ENCODE measurements at places on chromosomes 7 and 10.

- no peak for DNase-seq
These were observed 4.9 kb downstream of the PFKFB3 start for GRCh38 chr10:6207658-6208057.

DNA sequence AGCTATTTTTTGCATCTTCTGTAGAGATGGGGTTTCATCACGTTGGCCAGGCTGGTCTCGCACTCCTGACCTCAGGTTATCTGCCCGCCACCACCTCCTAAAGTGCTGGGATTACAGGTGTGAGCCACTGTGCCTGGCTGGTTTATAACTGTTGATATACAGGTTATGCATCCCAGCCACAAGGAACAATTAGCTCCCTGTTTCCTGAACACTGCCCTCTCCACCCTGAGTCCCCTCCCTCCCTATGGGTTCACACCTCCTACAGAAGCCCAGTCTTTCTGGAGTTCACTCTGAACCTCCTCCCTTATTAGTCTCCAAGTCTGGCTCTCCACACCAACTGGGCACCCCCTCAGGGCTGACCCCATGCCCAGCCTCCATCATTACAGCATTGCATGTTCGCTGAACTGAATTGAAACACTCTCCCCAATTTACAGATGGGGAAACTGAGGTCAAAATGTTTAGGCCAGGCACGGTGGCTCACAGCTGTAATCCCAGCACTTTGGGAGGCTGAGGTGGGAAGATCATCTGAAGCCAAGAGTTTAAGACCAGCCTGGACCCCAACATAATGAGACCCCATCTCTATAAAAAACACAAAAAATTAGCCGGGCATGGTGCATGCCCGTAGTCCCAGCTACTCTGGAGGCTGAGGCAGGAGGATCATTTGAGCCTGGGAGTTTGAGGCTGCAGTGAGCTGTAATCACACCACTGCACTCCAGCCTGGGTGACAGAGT lies 1.7 kb upstream of the CLIP2 start:
- no peak for DNase-seq

DNA sequence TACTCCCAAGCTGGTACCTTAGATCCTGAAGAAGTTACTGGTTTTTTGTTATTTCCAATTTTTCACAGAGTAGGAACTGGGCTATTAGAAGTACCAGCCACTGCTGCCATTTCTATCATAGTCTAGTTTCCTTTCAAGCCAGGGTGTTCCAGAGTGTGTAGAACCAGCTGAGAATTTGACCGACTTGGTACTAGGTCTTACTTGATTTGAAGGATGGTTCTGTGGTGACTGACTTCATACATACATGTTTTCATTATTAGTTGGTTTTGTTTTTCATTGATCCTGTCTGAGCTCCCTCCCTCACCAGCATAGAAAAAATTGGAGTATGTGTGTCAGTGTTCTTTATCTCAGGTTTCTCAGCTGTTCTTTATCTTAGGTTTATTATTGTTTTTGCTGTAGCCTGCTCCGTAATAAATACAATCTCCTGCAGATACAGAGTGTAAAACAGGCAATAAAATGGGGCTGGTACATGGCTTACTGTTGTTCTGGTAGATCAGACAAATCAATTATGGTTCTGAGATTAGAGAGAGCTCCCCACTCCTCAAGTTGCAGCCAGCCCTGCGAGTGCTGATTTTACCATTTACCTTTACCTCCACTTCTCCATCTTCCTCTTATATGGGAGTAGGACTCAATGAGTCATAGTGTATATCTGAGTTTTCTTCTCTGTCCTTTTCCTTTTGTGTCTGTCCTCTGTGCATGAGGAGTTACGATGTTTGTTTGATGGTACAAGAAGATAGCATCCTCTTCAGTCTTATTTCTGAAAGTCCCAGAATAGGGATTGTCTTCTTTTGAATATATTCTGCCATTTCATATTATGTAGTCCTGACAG lies 122.6 kb downstream of the LRRC4 start:
- no peak for DNase-seq

GRCh38 chr10:8417631-8418030 lies 363.1 kb downstream of the GATA3 start:
- no peak for DNase-seq

DNA sequence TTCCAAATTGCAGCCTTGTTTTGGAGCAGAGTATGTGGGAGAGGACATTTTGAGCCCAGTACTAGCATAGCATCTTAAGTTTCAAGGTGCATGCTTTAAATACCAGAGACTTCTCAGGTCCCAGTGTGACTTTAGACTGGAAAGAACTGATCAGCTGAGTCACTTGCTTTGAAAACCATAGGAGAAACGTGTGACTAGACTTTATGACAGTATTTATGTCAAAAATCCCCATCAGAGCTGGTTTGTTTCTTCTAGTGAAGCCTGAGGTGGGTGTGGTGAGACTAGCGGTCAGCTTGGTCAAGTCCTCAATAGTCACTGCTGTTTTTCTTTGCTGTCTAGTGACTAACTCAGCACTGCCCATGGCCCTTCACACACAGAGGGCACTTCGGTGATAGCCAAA lies 724.2 kb downstream of the GATA3 start:
- no peak for DNase-seq

DNA sequence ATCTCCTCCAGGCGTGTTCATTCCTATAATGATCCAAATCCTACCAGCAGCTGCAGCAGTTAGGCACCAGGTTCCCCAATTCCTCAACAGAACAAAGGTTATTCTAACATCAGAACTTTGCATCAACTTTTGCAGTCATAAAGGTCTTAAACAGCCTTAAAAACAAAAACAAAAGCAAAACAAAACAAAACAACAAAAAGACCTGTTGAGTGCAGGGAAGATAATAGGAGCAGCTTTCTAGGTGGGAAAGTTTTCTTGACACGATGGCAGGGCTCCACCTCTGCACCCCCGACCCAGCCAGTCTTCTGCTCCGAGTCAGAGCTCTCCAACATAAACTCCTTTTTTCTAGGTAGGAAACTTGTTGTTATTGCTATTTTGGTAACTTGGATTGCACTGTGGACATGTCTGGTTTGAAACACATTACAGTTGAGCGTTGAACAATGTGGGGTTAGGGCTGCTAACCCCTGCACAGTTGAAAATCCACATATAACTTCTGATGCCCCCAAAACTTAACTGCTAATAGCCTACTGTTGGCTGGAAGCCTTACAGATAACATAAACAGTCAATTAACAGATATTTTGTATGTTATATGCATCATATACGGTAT lies 77.6 kb downstream of the MTPN start:
- DNase-seq = peak; percentile 6

GRCh38 chr10:101834341-101834740 lies 9.3 kb downstream of the KCNIP2 start:
- no peak for DNase-seq

- DNase-seq = no peak
These were observed 311.1 kb downstream of the HPSE2 start for GRCh38 chr10:98924526-98924925.

DNA sequence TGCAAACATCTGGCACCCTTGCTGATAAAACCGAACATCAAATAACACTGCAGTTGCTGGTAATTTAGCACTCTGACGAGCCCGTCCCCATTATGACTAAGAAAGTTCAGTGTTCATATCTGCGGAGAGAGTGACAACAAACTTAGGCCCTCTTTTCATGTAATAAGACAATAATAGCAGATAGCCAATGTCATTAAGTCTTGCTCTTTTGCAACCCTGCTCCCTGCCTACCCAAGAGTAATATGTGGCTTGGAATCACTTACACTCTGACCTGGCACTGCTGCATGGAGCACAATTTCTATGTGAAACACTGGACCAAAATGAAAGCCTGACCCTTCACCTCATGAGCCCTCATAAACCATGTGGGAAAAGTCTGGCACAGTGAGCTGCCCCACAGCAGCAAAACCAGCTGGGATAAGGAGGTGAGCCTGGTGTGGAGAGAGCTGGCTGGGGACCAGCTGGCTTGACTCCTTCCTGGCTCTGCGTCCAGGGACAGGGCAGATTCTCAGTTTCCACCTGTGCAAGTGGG lies 86.5 kb downstream of the HIPK2 start:
- DNase-seq = no peak

GRCh38 chr7:134482858-134483257 lies 24.0 kb upstream of the AKR1B1 start:
- no peak for DNase-seq

GRCh38 chr10:100693821-100694220 lies 51.6 kb upstream of the PAX2 start:
- DNase-seq = no peak

DNA sequence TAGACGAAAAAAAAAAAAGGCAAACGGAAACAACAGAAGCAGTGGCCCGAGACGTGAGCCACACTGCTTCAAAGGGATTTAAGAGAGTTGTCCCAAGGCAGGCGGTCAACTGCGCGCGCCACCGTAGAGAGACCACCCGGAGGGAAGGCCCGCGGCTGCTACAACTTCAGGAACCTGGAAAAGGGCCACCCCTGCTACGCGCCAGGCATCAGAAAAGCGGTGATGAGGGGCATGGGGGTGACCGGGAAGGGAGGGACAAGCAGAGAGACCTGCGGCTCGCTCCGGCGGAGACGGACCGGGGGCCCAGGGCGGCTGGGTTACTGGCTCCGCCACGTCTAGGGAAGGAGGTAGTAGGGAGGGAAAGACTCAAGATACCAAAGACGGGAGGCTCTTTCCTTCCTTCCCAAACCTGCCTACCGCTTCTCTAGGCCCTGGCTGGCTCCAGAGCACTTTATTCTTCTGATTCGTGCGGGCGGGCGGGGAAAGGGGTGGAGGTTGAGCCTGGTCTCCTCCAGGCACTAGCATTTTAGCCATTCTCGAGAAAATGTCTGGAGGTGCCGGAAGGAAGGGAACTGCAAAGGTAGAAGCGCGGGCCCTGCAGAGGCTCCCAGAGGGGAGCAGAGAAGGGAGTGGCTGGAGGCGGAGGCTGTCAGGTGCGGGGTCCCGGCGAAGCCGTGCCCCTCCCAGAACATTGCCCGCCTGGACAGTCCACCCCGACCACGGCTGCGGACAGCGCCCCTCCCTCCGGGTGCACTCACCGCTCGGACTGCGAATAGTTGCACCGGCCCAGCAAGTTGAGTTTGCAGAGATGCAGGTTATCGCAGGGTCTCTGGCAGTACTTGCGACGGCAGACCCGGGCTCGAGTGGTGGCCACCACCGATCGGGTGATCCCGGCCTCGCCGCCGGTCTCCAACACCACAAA lies 993 bp downstream of the ZC3HAV1 start:
- peak; percentile 76 for DNase-seq

DNA sequence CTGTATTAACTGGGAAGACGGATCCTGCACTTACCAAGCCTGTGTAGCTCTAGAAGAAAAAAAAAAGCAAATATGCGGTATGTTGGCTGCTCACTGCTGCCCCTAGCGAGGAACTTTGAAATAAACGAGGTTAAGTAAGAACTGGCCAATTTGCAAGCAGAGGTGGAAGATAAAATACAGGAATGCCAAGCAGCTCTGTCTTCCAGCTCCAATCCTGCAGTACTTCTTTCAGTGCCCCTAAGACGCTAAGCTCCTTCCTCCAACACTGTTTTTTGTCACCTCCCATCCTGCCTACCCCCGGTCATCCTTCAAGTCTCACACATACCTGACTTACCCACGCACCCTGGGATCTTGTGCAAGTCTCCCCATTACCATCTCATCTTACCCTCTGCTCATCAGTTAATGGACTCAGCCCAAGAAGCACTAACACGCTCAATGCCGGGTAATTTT lies 809 bp downstream of the C10orf143 start:
- no peak for DNase-seq

DNA sequence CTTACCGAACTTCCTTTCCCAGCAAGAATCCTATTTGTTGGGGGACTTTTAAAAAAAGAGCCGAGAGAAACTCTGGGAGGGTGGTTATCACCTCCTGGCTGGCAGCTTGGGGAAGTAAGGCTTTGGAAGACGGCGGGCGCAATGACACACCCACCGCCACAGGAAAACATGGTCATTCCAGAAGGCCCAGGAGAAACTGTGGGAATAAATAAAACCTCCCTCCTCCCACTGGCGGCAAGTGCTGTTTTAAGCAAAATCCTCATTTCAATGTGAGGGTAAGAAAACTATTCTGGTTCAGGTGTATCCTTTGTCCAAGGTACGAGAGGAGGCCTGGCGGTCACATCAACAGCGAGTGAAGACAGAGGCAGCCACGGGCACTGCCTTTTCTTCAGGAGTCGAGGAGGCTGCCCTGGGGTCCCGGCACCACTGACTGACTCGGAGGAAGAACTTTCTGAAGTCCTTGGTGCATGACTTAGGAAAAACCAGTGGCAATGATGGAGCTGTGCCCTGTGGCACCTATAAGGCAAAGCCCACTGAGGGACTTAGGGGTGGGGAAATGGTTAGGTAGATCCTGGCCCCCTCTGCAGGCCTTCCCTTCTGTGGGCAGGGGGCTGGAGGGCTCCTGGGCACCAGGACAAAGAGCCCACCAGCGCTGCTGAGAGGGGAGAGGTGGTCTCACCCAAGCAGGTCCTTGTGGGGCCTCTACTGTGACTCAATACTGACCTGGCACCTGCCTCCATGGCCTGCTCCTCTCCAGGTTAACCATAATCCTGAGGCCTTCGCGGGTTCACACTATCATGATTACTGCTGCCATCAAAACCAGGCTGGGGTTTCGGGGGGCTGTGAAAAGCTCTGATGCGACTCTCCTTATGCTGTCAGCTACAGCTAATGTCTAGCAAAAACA lies 21.4 kb downstream of the DNAJB12 start:
- no peak for DNase-seq

DNA sequence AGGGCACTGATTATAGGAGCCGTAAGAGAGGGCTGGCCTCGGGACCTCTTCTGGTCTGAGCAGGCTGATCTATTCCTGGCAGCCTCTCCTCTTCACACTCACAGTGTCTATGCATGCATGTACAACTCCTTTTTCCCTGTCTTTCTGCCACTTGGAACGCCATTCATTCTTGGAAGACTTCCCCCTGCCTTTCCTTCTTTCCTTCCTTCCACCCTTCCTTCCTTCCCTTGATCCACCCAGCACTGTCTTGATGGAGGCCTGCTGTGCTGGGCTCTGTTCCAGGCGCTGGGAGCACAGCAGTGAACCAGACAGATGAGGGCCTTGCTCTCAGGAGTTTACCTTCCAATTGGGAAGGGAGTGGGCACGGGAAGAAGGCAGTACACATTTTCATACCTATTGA lies 114.8 kb downstream of the SH3PXD2A start:
- DNase-seq = no peak

GRCh38 chr10:24603333-24603732 lies 120.4 kb downstream of the ARHGAP21 start:
- no peak for DNase-seq

GRCh38 chr7:94146408-94146807 lies 142.3 kb upstream of the BET1 start:
- no peak for DNase-seq

- DNase-seq = no peak
These were observed 39.3 kb downstream of the SEPTIN7 start for GRCh38 chr7:35839860-35840854.

GRCh38 chr7:2757904-2758672 lies 70.1 kb downstream of the AMZ1 start:
- DNase-seq = no peak

GRCh38 chr10:5574642-5575131 lies 49.9 kb downstream of the CALML3 start:
- no peak for DNase-seq

Measured in right kidney (tissue), 9 donors.